ENCODE measurements at places on chromosomes 7 and 10.

GRCh38 chr10:16901106-16901505, 83.9 kb upstream of the RSU1 start:
- no peak for DNase-seq

DNA sequence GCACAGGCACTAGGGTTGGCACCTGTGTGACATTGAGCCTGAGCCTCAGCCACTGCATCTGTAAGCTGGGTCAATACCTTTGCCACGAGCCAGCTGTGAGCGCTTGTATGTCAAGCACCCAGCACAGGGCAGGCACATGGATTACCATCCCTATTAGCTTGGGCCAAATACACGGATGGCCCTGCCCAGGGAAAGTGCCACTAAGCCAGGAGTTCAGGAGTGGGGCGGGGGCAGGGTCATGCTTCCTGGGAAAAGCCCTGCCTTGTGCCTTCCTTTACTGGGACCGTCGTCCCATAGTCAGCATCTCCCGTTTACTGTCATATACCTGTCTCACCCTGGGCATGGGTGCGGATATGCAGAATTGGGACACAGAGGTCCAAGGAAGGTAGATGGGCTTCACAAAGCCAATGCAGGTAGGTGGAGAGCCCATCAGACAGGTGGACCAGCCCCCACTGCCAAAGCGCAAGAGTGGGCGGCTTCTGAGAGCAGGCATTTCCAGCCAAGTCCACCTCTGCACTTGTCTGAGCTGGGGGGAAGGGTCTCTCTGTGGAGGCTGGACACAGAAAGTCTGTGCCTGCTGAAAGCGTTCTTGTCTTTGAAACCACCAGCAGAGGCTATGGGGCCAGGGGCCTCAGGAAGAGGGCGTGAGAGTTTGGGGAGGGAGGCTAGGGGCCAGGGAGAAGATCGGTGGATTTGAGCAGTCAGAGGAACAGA, 72.6 kb downstream of the VWA2 start:
- no peak for DNase-seq

GRCh38 chr10:84574102-84574501, 245.7 kb downstream of the CCSER2 start:
- no peak for DNase-seq

DNA sequence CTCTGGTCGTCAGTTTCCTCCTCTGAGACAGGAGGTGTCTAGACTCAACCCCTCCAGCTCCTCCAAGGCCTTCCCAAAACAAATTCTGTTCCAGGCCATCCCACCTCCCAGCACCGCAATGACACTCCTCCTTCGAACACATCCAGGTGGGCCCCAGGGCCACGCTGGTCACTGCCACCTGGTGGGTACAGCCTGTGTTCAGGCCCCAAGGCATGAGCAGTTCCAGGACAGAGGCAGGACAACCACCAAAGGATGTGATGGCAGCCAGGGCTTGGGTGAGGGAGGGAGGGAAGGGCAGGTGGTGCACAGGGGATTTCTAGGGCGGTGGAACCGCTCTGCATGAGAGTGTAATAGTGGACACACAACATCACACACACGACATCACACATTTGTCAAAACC, 76.5 kb downstream of the PRKAG2 start:
- no peak for DNase-seq

DNA sequence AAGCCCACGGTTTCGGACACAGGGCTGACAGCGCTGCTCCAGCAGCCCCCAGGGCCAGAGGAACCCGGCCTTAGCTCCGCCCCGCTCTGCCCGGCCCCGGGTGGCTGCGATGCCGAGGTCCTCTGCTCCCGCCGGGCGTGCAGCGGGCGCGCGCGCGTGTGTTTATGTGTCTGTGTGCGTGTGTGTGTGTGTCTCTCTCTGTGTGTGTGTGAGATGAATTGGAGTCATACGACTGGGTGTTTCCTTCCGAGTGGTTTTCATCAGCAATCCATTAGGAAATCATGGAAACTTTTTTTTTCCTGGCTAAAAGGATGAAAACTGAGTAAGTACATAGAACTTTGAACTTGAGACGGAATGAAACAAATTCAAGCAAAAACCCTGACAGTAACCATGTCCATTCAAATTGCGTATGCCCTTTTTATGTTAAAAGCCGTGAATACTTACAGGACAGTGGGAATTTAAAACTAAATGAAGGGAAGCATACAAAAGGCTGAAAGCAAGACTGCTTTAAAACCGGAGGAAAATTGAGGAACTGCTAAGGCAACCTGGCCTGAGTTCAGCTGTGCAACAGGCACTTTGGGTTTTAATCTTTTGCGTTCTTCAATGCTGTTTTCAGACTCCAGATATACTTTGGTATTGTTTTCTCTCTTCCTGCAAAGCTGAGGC, at the start of gene CPED1:
Gene CPED1 (plus strand): TSS at position 121 of the 666 bp plus-strand sequence. CDS start 911 bp downstream, outside the sequence.
- DNase-seq: peak; percentile 65

DNA sequence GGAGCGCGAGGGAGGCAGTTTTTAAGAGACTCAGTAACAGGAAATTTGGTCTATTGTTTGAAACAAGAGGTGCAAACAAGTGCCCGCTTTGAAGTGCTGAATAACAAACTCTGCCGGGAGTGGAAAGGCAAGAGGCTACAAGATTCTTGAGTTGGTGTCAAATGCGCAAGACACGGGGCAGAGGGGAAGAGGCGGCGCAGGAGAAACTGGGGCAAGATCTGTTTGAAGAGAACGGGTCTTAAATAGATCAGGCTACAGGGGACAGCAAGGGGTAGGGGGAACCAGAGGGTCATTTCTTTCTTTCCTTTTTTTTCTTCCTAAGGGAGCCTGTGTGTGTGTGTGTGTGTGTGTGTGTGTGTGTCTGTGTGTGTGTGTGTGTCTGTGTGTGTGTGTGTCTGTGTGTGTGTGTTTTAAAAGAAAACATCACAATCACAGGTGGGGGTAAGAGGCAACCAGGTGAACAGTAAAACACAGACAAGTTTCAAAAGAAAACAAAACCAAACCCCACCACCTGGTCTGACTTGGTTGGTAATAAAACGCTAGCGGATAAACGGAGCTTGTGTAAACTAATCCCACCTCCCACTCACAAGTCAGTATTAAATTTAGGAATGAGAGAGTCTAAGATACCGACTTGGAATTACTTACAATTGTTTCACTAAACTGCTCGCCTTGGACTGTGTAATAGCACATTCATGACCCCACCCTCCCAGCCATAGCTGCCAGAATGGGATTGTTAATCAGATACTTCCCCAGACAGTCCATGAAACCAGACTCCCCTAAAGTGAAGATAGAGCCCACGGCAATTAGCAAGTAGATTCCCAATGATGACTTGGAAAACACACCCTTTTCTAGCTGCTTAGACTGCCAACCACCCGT, 13.1 kb upstream of the CUX1 start:
- peak; percentile 40 for DNase-seq

GRCh38 chr7:24741679-24742505, 15.4 kb downstream of the GSDME start:
- DNase-seq: no peak

GRCh38 chr10:26335574-26336093, 102.5 kb upstream of the APBB1IP start:
- DNase-seq: peak; percentile 23

DNA sequence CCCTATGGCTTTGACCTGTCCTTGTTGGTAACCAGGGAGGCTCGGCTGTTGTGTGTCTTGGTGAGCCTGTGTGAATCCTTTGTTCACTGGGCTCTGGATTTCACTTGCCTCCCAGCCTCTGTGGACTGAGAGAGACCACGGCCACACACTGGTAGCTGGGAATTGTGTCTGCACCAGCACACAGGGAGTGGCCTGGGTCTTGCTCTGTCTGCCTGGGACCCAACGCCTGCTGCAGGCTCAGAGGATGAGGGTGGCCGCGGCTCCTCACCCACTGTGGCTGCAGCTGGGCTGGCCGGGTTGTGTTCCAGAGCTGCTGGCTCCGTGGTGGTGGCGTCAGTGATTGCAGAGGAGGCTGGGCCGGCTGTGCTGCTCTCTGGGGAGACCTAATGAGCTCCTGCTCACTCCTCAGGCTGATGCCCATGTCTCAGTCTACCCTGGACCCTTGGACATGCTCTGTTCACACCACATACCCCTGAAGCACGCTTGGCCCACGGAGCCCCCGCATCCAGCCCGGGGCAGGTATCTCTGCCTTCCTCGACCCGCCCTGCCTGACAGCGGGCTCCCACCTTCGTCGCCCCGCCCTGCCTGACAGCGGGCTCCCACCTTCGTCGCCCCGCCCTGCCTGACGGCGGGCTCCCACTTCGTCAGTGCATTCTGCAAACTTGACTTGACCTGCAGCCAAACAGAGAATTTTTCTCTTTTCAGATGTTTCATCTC, 328.5 kb downstream of the ADARB2 start:
- no peak for DNase-seq

GRCh38 chr7:127415060-127415742, 22.7 kb upstream of the ZNF800 start:
- peak; percentile 39 for DNase-seq

DNA sequence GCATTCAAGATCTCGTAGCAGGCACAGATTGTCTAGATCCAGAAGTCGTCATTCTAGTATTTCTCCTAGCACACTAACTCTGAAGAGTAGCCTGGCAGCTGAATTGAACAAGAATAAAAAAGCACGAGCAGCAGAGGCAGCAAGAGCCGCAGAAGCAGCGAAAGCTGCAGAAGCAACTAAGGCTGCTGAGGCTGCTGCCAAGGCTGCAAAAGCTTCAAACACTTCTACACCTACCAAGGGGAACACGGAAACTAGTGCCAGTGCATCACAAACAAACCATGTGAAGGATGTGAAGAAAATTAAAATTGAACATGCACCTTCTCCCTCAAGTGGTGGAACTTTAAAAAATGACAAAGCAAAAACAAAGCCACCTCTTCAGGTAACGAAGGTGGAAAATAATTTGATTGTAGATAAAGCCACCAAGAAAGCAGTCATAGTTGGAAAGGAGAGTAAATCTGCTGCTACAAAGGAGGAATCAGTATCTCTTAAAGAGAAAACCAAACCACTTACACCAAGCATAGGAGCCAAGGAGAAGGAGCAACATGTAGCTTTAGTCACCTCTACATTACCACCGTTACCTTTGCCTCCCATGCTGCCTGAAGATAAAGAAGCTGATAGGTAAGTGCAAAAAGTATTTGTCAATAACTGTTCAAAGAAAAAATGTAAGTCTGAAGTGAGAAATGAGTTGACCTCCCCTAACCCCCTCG, 37.7 kb downstream of the CDK13 start:
- DNase-seq: no peak

GRCh38 chr10:28783087-28783486, 105.8 kb downstream of the BAMBI start:
- DNase-seq: no peak

DNA sequence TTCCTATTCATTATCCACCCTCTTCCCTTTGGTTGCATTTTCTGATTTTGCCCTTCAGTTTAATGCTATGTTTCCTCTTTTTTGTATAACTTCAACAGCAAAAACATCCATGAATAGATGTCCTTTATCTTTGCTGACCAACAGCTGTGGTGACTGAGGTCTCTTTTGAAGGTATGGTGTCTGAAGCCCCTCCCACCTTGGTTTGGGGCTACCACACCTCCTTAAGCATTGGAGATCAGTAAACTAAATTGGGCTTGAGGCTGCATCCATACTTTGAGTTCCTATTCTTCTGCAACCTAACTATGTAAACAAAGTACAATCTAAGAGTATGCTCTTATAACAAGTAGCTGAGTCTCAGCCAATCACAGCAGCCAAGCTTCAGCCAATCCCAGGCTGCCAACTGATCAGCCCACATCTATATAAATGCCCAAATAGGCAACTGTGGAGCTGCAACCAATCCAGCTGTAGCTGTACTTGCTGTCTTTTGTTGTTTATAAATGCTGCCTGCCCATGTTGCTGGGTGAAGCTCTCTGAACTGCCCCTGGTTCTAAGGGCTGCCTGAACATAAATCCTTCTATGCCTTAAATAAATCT, 69.4 kb upstream of the PDLIM1 start:
- DNase-seq: no peak

GRCh38 chr10:14707481-14707880, 67.2 kb downstream of the FAM107B start:
- DNase-seq: no peak

- no peak for DNase-seq
Measured at GRCh38 chr7:28202222-28202621, 21.6 kb upstream of the JAZF1 start.

DNA sequence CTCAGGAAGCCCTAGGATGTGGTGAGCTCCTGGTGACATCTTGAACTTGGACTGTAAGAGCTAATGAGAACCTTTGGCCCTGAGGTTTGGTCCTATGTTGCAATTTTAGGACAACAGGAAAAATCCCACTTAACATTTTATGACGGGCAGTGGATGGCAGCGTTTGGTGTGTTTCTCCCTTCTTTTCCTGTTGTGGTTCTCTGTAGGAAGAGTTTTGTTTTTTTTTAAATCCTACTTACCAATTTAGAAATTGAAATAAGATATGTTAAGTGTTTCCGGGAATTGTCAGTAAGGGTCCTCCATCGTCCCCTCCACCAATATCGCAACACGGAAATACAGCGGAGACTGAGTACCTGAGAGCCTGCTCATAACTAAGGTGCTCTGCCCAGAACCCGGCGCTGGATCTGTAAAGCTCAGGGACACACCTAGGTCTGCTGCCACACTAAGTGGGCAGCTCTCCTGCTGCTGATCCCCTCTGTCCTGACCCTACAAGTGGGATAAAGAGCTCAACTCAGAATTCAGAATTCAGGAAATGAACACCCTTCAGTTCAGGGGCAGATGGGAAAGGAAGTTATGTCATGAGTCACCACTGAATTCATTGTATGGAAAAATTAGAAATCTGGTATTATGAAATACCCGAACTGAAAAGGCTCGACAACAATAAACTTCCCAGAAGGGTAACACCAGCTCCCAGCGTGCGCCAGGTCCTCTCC, 9.1 kb upstream of the PROSER2 start:
- peak; percentile 35 for DNase-seq

DNA sequence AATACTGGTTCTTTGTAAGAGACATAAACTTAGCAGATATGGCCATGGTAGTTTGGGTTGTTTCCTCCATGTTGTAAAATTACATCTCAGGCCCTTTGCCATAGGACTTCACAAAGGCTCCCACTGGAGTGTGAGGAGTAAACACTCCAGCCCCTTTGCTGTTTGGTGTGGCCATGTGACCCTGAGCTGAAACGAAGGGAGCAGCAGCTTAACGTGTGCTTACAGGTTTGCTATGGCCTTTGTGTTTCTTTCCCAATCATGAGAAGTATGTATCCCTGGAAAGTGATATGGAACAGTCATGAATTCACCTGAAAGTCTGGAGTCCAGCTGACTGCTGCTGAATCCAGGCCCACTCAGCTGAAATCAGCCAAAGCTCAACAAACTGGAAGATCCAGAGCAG, 23.8 kb upstream of the SFTPA1 start:
- DNase-seq: no peak

DNA sequence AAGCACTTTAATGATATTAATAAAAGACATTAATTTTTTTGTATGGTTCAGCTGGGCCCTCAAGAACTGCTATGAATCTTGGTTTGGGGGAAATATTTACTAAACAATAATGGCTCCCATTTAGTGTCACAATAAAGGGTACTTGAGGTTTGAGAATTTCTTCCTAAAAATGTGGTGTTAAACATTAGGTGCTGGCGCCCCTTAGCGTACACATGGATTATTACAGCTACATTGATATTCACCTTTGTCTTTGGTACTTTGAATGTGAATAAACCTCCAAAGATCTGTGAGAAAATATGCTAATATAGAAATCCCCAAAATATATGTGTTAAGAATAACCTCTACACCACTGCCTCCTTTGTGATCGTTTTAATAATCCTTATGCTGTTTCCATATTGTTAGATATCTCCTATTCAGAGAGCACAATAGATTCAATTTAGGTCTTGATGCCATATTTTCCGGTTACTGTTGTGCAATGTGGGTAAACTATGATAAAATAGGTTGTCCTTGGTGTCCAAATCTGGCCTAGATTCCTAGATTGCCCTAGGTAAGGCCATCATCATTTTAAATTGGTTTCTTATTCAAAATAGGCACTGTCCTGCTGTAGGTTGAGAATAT, 161.8 kb upstream of the CACNA2D1 start:
- peak; percentile 72 for DNase-seq
